ENCODE measurements at places on chromosomes 2 and 18.

- DNase-seq, result no peak
Observed at GRCh38 chr2:42182654-42183308, 13.6 kb downstream of the EML4 start.

GRCh38 chr2:70258532-70258875, 567 bp downstream of the PCYOX1 start:
- DNase-seq, result peak; percentile 20

GRCh38 chr2:65228263-65228750, 676 bp downstream of the ACTR2 start:
- peak; percentile 70 for DNase-seq

GRCh38 chr18:47512726-47513435, 261.4 kb upstream of the SKOR2 start:
- no peak for DNase-seq

DNA sequence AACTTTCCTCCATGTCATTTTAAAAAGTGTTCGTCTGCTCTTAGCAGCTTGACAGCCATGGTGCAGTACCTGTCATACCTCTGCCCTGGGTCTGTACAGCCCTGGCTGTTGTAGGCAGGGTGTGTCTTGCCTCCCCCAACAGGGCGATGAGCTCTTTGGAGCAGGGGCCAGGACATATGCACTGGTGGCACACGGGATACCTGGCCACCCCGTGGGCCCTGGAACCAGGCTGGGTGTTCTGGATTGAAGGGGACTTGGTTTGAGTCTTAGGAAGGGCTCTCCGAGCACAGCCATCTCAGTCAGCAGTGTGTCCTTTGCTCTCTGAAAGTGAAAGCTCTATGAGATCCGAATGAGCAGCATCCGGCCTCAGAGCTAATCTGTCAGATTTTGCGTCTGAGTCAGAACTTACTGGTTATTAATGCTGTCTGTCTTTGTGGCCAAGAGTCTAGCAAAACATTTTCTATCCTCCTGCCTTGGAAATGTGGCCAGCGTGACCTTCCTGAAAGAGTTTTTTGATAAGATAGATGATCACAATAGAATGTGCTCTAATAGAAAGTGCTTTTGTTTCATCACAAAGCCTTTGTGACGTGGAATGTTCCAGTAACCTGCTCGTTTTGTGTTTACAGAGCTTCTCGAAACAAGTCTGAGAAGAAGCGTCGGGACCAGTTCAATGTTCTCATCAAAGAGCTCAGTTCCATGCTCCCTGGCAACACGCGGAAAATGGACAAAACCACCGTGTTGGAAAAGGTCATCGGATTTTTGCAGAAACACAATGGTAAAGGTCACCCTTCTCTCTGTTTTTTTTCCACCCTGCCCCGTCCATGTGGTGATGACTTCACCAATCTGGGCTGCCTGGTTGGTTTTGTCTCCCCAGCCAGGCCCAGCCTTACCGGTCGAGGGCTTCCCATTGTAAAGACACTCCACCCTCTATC, 77.3 kb upstream of the RPL31 start:
- DNase-seq, result peak; percentile 58

- no peak for DNase-seq
Observed at GRCh38 chr2:149648282-149649030, 60.9 kb upstream of the MMADHC start.

DNA sequence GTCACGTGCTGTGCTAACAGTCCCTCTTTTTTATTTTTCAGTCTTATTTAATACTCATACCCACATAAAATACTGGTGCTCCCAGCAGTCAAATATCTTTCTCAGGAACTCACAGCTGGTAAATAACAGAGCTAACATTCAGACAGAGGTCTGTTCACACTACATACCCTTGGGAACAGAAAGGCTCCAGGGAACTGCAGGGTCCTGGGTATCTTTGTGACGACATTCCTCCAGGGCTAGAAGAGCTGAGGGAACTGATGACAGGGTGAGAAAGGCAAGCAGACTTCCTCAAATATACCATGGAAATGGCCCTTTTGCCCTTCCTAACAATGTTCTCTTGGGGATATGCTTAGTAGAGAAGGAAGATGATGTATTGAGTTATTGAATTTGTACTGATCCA, 19.3 kb downstream of the PDE6D start:
- DNase-seq, result no peak

DNA sequence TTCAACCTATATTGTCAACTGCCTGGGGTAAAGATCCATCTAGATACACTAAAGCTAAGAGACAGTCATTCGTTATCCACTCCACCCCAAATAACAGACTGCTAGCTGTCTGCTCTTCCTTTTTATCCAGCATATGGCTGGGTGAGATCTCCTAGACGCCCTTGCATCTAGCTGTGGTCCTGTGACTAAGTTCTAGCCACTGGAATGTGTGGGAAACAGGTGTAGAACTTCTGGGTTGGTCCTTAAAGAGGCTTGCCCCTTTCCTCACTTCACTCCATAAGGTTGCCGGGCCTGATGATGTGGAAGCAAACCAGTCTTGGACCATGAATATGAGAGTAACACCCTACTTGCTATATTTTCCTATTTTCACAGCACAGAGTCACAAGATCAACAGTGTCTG, 3.2 kb downstream of the COA5 start:
- no peak for DNase-seq

- no peak for DNase-seq
Observed at GRCh38 chr2:138676619-138677021, 103.6 kb downstream of the NXPH2 start.

GRCh38 chr2:74242354-74243071, 44.1 kb downstream of the MTHFD2 start:
- DNase-seq, result no peak

DNA sequence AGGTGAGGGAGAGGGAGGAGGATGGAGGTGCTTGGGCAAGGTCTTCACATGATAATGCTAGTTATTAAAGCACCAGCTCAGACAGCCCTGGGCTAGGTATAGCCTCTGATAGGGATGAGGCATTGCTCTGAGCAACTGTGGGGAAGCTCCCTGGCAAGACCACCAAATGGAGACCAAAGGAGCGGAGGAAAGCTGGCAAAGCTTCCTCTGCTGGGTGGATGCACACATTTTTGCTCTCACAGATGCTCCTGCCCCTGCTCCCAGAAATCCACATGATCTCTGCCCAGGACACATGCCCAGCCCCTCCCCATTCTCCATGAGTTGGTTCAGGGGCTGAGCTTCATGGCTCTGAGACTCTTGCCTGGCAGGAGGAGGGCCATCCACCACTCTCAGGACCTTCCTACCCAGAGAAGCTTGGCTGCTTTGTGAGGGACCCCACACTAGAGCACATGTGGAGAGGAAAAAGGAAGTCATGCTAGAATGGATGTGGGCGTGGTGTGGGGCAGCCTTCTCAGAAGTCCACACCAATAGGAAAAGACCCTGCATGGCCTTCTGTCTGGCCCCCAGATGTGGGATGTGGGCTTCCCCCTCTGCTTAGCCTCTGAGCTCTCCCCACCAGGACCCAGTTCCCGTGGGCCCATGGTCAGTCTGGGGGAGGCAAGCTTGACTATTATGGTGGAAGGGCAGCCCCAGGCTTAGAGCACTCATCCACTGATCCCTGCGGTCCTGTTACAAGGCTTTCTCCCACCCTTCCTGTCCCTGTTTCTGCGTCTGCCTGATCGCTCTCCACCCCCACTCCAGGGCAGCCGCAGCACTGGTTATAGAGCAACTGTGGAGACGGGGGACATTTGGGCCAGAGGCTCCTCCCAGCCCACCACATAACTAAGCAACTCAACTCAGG, 10.5 kb upstream of the CYP26B1 start:
- DNase-seq, result no peak

DNA sequence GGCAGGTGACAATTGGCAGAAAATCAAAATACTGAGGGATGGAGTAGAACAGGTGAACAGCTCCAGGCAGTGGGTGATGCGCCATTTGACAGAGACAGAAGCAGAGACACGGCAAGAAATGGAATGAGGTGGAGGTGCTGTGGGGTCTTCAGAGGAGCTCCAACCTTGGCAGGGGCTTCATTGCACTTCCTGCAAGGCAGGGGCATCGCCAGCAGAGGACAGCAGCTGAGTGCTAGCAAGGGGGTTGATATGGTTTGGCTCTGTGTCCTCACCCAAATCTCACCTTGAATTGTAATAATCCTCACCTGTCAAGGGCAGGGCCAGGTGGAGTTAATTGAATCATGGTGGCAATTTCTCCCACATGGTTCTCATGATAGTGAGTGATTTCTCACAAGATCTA, 42.8 kb downstream of the CCDC68 start:
- DNase-seq, result no peak

GRCh38 chr2:62596061-62596921, 90.3 kb upstream of the TMEM17 start:
- no peak for DNase-seq

DNA sequence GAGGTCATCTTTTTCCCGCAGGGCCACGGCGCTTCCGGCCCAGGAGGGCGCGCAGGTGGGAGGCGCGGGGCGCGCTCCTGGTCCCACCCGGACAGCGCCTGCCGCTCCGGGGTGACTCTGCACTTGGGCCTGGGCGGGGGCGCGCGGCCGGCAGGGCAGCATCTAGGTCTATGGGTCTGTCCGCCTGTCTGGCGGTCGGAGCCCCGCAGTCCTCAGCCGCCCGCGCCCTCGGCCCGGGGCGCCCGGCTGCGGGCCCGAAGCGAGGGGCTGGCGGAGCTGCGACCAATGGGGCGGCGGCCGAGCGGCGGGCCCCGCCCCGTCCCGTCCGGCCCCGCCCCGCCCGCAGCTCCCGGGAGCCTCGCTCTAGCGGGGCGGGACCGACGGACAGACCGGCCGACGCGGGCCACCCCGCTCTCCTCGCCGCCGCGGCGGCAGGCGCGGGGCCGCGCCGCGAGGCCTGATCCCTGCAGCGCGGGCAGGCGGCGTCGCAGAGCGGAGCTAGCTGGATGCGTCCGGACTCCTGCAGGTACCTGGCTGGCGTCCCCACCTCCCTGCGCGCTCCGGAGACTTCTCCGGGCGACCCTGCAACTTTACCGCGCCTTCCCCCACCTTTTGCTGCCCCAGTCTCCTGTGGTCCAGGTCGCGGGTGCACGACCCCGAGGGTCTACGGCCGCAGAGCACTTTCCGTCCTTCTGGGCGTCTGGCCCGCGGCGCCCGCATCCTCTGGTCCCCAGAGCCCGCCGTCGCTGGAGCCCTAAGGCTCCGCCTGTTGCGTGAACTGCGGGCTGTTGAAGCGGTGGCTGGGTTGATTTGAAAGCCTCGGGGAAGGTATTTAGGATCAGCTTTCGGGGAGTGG, at the start of gene KCNS3:
Gene KCNS3, plus strand, starts transcription at position 387 of the 856 bp plus-strand sequence. CDS start 52,342 bp downstream, outside the sequence.
- peak; percentile 77 for DNase-seq

DNA sequence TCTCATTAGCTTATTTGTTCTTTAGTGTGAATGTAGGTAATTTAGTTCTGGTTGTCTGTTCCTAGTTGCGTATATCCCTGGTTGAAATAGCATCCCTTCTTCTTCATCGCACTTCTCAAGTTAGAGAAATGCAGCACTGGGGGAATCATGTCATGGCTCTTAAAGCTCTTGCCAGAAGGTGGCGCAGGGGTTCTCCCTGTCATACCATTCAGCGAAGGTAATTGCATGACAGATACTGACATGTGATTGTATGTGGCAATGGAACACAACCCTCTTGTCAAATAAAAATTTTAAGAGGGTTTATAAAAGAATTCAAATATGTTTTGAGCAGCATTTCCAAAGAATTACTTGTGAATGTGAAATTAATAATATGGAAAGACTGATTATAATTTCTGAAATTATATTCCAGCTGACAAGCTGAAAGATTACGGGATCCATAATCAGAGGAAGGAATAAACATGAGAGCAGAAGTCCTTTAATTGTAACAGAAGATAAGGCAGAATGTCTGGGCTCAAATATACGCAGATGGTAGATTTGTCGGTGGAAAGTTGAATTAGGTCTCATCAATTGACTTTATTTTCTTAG, 411.7 kb downstream of the DSEL start:
- peak; percentile 15 for DNase-seq

- no peak for DNase-seq
Observed at GRCh38 chr2:241315879-241316631, at the start of gene SEPTIN2. TSS of gene SEPTIN2 (plus strand) at chr2:241315925. CDS start at chr2:241324233, 8,308 bp downstream.

DNA sequence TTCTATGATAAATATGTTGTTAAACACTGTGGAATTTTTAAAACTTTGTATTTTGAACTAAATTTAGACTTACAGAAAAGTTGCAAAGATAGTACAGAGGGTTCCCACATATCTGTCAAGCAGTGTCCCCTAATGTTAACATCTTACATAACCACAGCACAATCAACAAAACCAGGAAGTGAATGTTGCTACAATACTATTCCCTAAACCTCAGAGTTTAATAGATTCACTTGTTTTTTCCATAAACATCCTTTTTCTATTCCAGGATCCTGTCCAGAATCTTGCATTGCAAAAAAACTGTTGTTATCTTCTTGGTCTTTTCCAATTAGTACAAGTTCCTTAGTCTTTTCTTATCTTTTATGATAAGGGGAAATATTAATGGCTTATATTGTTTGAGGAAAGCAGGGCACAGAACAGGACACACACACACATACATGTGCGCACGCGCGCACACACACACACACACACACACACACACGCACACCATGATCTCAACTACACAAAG, 251.1 kb upstream of the TRIB2 start:
- DNase-seq, result no peak

- DNase-seq, result no peak
Observed at GRCh38 chr2:4597400-4597799, 894.0 kb downstream of the DCDC2C start.

GRCh38 chr2:156955701-156956100, 301.8 kb upstream of the GALNT5 start:
- DNase-seq, result no peak

DNA sequence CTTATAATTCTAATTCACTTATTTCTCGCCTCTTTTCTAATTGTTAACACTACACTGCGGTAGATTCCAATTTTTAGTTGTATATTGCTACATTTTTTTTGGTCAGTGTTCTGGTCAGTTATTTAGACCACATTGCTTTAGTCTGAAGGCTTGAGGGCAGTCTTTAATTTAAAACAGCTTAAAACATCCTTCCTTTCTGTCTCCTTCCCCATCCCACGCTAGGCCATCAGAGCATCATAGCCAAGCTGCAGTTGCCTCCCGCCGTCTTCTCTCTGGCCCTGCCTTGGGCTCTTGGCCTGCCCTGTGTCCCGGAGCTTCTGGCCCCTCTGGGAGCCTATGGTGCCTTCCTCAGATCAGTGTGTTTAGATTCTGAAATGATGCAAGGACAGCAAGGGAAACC, 52.6 kb upstream of the GLI2 start:
- no peak for DNase-seq

- DNase-seq, result no peak
Observed at GRCh38 chr2:224410946-224411561, 9.1 kb upstream of the FAM124B start.

GRCh38 chr18:76923485-76924085, 101.2 kb downstream of the ZNF236 start:
- DNase-seq, result no peak

DNA sequence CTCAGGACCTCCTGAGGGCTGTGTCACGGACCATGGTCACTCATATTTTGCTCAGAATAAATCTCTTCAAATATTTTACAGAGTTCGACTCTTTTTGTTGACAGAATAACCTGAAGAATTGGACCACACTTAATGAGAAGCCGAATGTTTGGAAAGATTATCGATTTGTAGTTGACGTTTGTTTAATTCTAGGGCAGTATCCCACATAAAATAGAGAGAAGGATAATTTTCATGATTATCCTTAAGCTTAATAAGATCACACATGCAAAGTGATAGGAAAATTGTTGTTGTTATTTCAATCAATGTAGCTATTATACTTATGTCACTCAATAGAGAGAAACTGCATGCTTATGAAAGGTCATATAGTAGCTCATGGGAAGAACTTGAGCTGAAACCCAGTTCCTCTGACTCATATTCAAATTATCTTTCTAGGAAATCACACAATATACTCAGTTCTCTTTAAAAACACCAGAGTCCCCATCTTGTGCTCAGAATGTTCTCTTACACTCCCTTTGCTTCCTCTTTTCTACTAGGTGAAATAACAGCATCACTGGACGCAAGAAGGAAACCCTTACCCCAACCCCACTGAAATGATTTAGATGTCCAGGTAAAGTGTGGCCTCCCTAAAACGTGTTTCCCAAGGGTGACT, 982.1 kb downstream of the TSN start:
- DNase-seq, result peak; percentile 31

All from GM10248 (cell line).